ENCODE measurements at places on chromosomes 11 and 22. TPM values are rescaled to one million over a fixed set of nuclear protein-coding genes. Genes with fewer than 3 reads are reported as not detected.

Gene PDE3B
- 2.8 TPM for total RNA-seq

Gene OR8G1
- total RNA-seq, result not detected

Gene FAM227A
- 1.8 TPM for total RNA-seq

Gene EHF
- total RNA-seq, result not detected

Gene CXCR5
- total RNA-seq, result not detected

Gene LMNTD2
- total RNA-seq, result 0.59 TPM

Gene GNAZ
- 0.89 TPM for total RNA-seq

Gene SLC22A8
- not detected for total RNA-seq

Gene ASRGL1
- total RNA-seq, result 1.8 TPM

Gene SERPING1
- total RNA-seq, result 56.3 TPM

Gene C11orf87
- total RNA-seq, result not detected

Gene SCT
- total RNA-seq, result not detected

Gene LGALS1
- 8,728 TPM for total RNA-seq

All from bronchus fibroblast of lung (primary cell).